ENCODE measurements at places on chromosomes 5 and 9. TPM values are rescaled to one million over a fixed set of nuclear protein-coding genes. Genes with fewer than 3 reads are reported as not detected.

The CDX1 gene
- total RNA-seq = not detected

The SLC46A2 gene
- not detected for total RNA-seq

The LCN1 gene
- not detected for total RNA-seq

The CFAP157 gene
- not detected for total RNA-seq

The ODF2 gene
- total RNA-seq = 95.2 TPM

The TRIM7 gene
- 1.3 TPM for total RNA-seq

The C9orf153 gene
- total RNA-seq = 0.43 TPM

The DND1 gene
- 3.3 TPM for total RNA-seq

The EGFL7 gene
- 0.36 TPM for total RNA-seq

The MARCOL gene
- not detected for total RNA-seq

DNA sequence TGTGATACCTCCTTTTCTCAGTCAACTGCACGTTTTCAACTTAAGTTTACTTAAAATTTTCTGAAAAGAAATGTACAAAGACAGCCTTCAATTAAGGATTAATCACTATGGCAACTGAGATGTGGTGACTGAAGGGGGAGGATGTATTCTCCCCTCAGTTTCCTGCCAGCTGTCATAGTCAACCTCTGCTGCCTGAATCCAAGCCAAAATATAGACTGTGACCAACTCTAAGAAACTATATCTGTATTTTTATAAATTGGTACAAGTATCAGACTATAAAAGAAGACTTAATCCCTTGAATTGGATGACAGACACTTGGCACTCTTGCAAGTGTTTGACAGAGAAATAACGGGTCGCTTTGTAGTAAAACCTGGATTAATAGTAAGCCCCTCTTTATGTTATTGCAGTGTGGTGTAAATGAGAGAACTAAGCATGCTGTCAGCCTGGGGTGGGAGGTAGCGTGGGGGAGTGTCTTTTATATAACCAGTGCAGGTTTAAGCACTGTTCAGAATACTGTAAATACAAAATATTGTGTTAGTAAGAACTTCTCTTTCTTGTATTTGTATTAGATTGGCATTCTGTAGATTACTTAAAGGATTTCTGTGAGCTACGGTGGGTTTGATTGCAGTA is 106.4 kb downstream of the ERCC6L2 start:
- no peak for DNase-seq

DNA sequence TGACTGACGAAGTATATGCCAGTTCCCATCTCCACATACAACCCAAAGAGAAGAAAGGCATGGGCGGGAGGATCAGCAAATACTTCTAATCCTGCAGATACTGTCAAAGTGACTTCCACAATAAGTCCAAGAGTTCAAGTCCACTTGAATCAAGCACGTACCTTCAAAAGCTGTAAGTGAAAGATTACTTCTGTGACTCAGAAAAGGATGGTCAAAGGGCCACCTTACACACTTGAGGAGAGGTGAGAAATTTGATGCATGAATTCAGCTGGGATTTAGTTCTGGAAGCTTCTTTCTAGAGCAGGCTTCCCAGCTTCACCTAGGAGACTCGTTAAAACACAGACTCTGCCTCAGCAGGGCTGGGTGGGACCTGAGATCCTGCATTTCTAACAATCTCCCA is 357.5 kb downstream of the GLIS3 start:
- DNase-seq = no peak

GRCh38 chr5:147180751-147181150 is 54.1 kb upstream of the STK32A start:
- DNase-seq = no peak

DNA sequence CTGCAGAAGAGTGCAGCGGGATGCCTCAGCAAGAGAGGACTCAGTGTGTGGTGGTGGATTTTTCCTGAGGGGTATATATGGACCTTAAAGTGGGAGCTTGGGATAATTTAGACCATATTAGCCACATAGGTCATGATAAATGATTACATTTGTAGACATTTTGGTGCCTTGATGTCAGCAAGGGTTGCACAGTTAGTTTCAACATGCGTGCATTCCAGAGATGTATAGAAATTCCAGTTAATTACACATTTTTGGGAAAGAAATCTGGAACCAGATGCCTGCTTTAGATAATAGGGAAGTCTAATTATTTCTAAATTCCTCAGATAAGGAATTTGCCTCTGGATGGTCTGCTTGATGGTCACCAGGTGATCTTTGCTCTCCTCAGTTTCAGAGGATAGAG is 440.6 kb upstream of the PAPPA start:
- no peak for DNase-seq

GRCh38 chr5:79133657-79134451 is 22.2 kb downstream of the BHMT start:
- peak; percentile 72 for DNase-seq

- no peak for DNase-seq
Observed at GRCh38 chr9:121200356-121200755, 1.3 kb downstream of the RAB14 start.

DNA sequence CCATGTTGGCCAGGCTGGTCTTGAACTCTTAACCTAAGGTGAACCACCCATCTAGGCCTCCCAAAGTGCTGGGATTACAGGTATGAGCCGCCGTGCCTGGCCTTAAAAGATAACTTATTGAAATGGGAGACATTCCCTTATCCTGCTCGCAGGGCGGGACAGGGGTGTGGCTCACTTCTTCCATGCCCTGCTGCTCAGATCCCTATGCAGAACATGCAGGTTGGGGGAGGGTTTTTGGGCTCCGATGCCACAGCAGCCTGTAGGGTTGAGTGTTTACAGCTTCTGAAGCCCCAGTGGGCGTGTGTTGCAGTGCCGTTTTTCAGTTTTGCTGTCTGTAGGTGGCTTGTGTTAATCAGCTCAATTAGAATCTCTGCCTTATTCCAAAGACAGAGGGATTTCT is 108.0 kb upstream of the BRINP1 start:
- DNase-seq = no peak

DNA sequence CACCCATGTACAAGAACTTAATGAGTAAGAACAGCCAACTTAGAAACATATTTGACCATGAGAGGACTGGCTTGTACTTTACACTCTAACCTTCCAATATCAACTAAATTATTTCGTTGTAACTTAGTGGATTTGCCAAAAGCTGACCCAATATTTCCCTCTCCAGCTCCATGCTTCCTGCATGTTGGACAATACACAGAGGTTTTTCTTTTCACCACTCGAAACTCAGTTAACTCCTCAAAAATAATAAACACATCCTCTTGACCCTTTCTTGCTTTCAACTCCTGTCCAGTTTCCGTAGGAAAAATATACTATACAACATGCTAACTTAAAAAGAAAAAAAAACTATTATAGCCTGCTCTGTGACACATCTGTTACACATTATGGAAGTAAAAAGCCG is 188.9 kb downstream of the MPDZ start:
- no peak for DNase-seq

- no peak for DNase-seq
Observed at GRCh38 chr9:129504404-129504803, 116.5 kb downstream of the C9orf50 start.

- DNase-seq = no peak
Observed at GRCh38 chr5:145752947-145753346, 82.2 kb downstream of the PRELID2 start.

GRCh38 chr9:69139596-69139995 is 34.5 kb upstream of the TJP2 start:
- no peak for DNase-seq

GRCh38 chr9:81150016-81150625 is 539.2 kb downstream of the TLE1 start:
- DNase-seq = no peak

- no peak for DNase-seq
Observed at GRCh38 chr5:84274585-84275468, 109.9 kb downstream of the EDIL3 start.

- no peak for DNase-seq
Observed at GRCh38 chr5:93092349-93093105, 488.5 kb downstream of the NR2F1-AS1 start.

- DNase-seq = peak; percentile 40
Observed at GRCh38 chr5:139647506-139648204, 494 bp upstream of the CXXC5 start.

DNA sequence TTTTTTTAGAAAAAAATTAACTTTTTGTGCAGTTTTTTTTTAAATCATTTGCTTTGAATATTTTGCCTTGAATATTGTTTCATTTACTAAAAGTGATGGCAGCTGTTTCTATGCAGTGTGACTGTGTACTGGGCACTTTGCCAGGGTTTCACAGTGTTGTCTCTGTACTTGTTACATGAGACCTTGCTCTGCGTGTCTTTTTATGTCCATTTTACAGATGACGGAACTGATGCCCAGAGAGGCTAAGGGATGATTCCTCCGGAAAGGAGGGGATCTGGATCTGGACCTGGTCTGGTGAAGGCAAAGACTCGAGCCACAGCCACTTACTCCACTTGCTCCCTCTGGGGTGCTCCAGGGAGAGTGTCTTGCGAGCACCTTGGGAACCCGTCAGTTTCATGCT is 124.8 kb upstream of the PTCH1 start:
- DNase-seq = no peak

- DNase-seq = no peak
Observed at GRCh38 chr5:156259618-156260017, 67.3 kb upstream of the SGCD start.

DNA sequence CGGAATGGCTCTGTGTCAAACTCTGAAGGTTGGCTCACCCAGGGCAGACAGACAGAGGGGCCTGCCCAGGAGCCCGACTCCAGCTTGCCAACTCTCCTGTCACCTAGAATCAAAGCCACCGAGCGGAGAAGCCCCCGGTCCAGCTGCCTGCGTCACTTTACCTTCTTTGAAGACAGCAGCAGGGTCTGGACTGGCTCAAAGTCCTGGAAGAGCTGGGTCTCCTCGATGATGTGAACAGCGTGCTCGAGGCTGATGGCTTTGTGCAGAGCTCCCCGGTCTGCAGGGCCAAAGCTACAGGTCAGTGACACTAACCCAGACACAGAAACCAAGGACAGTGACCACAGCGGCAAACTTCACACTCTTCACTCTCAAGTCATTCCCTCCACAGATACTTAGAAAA is 67.9 kb downstream of the SECISBP2 start:
- no peak for DNase-seq

DNA sequence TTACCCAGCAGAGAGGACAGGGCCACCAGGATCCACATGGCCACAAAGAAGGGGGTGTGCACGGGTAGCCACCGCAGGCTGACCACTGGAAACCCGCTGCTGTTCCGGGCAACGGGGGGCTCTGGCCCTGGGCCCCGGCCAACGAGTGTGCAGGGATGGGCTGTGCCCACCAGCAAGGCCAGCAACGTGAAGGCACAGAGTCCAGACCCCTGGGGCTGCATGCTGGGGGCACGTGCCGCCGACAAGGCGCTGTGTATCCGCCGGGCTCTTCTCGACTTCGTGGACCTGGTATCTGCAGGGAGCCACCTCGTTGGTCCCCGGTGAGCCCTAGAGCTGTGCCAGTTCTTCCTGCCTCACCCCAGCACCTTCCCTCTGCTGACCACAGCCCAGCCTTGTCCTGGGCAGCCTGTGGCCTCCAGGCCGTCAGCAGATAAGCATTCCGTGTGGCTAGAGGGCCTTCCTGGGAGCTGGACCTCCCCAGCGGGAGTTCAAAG is 42.2 kb upstream of the CEP72 start:
- DNase-seq = no peak

- no peak for DNase-seq
Observed at GRCh38 chr5:39420482-39421145, 4.2 kb downstream of the DAB2 start.

DNA sequence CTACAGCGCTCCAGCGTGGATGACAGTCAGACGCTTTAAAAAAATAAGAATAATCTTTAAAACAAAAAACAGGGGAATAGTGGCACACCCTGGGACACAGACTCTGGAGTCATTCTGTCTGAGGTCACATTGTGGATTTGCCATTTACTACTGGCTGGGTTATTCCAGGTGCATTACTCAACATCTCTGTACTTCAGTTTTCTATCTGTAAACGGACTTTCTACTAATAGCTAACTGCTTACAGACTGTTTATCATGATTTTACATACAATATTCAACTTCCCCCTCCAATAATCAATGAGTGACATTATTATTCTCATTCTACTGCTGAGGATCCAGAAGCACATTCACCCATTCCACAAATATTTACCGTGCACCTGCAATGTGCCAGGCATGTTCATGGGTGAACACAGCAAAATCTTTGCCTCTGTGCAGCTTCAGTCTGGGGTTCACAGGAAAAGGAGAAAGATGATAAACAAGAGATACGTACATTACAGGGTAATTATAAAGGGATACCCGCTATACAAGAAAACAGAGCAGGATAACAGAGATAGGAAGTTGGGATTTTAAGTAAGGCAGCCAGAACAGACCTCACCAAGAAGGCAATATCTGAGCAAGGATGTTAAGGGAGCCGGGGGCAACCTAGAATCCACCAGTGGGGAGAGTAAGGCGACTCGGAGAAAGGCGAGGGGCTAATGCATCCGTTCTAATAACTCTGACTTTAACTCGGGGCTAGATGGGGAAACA is 984 bp upstream of the RAD23B start:
- DNase-seq = no peak

GRCh38 chr9:33129886-33130881 is 37.0 kb downstream of the B4GALT1 start:
- peak; percentile 64 for DNase-seq

DNA sequence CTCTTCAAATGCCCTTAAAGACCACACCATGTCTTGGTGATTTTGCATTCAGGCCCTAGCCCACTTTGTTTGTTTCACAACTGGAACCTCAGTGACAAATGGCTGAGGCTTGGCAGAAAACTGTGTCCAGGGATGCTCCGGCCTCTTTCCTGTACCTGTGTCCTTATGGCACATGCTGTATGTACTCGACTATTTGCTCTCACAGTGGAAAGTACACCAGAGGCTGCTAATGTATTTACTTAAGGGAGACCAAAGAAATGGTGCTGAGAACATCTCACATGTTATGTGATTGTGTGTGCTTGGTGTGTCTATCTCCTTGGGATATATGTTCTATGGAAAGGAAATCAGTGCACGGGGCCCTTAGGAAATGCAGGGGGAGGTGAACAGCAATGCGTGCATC is 263.3 kb downstream of the GADD45G start:
- DNase-seq = no peak

- no peak for DNase-seq
Observed at GRCh38 chr5:94240993-94241651, 377.3 kb downstream of the KIAA0825 start.

DNA sequence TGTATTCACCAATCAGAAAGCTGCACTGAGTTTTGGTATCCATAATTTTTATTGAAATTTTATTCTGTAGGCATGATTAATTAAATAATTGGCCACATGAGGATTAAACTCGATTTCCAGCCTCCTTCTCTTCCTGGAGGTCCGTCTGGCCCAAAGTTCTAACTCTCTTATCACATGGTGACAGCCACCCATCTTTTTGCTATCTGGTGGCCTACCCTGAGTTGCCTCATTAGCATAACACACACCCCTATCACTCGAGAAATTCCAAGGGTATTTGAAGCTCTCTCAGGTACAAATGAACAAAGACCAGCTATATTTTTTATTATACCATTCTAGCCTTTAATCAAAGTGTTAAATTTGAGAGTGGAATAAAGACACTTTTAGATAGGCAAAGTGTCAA is 57.7 kb downstream of the APC start:
- no peak for DNase-seq

GRCh38 chr9:95478335-95478734 is 38.4 kb downstream of the PTCH1 start:
- DNase-seq = no peak

All from natural killer cell treated with Interleukin-12 subunit alpha and Interleukin-12 subunit beta and Interleukin-15 and Interleukin-18, amount 100 ng/mL, for 72 hours (primary cell).